Naive thymus-derived CD4-positive, alpha-beta T cell (primary cell): ENCODE measurements at places on chromosomes 12 and 14.

- no peak for DNase-seq
Observed at GRCh38 chr14:26281280-26281998, 316.4 kb downstream of the NOVA1 start.

GRCh38 chr12:116144384-116144783 is 133.1 kb downstream of the MED13L start:
- no peak for DNase-seq

DNA sequence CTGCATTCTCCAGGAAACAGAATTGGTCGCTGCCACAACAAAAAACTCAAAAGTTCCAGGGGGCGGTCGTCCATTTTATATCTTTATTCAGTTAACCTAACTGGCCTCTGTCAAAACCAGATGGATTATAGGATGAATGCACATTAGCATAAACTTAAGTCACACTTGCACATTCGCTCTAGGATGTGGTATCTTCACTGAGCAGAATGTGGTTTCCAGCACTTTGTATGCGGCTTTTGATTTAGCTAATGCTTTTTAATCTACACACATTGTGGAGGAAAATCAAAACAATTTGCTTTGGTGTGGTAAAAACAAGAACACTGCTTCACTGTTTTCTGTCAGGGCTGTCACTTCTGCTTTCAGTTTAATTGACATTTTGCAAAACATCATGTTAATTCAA is 4.5 kb downstream of the TAS2R50 start:
- peak; percentile 80 for DNase-seq

DNA sequence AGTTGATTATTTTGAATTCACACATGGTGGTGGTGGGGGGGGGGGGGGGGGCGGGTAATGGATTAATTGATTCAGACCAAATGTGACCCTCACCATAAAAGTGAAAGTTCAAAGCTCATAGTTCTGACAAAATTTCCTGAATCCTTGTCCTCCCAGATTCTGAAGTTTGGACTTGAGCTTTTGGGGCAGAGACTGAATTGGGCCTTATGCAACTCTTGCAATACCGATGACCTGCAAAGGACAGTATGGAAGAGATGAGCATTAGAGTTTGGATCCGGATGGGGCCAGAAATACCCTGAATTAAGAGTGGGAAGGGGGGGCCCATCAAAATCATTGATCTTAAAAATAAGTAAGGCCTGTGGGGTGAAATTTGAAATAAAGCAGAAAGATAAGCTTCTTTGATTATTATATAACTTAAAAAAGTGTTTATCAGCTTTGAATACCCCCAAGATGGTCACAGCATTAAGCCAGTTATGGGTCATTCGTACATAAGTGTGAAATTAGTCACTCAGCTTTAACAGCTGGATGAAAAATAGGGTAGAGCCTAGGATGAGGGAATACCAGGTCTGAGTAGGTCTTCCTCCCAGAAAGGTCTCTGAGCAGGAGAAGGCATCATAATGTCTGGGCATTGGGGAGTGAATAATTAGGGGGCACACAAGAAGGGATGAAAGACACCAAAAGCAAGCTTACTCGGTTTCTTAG is 2.1 kb upstream of the PYGL start:
- DNase-seq = no peak

DNA sequence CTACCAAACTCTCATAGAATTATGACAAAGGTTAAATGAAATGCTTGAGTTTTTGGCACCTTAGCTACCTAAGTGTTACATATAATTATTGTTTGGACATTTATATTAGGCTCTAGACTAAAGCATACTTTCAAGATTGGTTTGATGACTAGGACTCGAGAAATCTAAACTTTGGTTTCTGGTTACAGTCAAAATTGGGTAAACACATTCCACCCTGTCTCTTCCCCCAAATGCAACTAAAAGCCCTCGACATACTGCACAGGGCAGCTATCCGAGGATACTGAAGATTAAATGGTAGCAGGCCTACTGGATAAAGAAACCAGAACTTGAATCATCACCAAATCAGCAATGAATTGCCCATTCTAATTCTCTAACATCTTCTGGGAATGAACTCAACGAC is 369.1 kb downstream of the PRKD1 start:
- no peak for DNase-seq

GRCh38 chr14:61961369-61961768 is 199.1 kb downstream of the SNAPC1 start:
- DNase-seq = no peak

GRCh38 chr14:82070040-82070439 is 536.4 kb upstream of the SEL1L start:
- no peak for DNase-seq

DNA sequence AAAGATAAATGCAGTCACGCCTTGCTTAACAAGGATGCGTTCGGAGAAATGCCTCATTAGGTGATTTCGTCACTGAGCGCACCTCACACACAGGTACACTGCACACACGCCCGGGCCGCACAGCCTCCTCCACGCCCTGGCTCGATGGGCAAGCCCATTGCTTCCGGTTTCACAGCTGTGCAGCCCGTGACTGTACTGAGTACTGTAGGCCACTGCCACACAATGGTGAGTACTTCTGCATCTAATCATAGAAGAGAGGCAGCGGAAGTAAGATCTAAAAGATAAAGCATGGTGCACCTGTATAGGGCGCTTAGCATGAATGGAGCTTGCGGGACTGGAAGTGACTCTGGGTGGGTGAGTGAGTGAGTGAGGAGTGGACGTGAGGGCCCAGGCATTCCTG is 4.3 kb downstream of the RIMBP2 start:
- no peak for DNase-seq

DNA sequence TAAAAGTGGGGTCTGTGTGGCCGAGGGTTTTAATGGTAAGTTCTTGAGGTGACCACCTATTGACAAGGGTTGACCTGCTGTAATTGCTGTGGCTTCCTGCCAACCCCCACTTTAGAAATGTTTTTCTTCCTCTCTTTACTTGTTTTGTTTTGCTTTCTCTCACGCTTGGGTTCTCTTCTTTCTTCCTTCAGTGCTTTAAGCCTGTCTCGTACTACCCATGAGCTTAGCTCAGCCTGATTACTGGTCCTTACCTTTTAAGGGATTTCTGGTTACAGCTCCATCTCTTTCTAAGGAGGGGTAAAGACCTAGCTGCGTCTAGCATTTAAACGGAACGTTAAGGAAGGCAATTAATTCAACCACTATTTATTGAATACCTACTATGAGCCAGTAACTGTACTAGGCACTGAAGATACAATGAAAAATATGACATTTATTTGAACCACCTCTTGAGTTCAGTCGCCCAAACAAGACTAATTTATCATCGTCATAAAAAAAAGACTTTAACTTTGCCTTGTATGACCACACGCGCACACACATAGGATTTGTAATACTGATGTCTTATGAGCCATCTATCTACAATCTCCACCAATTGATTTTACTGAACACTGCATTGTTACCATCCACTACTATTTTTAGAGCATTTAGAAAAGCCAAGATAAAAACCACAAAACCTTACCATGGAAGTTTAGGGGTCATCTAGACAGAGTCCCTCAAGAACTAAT is 888 bp upstream of the PPP1R12A start:
- DNase-seq = no peak

- DNase-seq = no peak
Observed at GRCh38 chr12:12405882-12406281, 49.0 kb downstream of the BORCS5 start.

DNA sequence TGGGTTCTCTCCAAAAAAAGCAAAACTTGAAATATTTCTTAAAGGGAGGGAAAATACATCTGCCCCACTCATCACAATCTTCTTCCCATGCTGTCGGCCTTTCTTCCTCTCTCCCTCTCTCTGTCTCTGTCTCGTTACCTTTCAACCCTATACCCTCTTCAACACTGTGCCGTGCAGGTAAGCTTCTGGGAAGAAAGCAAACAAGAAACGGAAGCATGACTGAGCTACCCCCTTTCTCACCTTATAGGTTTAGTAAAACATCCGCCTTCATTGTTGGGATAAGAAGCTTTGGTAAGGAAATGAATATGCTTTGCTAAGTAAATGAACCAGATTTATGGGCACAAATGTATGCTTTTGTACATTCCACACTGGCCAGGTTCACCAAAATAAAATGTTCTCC is 63.0 kb downstream of the TMEM30B start:
- no peak for DNase-seq

GRCh38 chr12:107435072-107435471 is 250.5 kb upstream of the PWP1 start:
- DNase-seq = no peak

DNA sequence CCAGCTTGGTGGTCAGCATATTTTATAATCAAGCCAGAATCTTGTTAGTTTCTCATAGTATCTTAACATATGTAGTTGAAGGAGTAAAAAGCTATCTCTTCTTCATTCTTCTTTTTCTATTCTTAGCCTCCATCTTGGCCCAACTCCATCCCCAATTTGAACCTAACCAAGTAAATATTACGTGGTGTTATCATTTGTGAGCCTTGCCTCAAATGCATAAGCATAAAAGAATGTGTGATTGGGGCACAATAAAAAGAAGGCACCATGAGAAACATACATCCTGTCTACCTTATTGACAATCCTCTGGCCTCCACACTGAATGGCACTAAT is 181.4 kb upstream of the BMP4 start:
- no peak for DNase-seq

DNA sequence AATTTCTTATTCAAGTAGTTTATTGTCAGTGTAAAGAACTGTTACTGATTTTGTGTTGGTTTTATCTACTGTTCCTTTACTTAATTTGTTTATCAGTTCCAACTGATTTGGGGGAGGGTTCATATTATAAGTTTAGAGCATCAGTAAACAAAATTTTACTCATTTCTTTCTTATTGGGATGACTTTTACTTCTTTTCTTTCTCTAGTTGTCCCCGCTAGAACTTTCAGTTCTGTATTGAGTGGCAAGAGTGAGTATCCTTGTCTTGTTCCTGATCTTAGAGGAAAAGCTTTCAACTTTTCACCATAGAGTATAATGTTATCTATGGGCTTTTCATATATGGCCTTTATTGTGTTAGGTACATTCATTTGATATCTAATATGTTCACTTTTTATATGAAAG is 584.1 kb downstream of the LRFN5 start:
- DNase-seq = no peak

DNA sequence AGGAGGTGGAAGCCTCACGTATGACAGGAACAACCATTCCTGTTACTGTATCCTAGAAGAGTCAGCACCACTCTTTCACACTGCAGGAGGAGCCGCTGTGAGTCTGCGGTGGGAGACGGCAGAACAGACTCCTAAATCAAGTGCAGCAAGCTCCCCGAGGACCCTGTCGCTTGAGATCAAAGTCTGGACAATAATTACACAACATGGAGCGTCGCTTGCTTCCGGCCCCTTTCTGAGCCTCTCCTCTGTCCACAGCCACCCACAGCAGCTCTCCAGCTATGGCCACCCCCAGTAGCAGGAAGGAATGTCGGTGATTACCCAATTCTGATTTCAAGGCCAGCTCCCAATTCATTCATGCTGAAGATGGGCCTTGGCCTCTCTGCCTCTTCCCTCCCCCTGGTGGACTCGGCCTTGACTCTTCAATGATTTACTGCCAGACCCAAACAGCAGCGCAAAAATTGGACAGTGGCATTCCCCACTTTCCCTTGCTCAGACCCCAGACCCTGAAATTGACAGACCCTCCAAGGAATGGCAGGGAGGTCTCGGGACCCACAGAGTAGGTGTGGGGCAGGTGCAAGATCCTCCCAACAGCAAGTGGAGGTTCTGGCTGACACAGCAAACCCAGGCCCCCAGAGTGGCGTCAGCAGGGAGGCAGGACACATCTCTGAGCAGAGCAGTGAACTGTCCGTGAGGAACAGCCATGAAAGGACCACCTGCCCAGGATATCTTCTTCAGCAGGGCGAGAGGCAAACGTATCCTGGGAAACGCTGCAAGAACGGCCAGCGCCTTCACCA is 272.7 kb upstream of the DIO3 start:
- DNase-seq = no peak

DNA sequence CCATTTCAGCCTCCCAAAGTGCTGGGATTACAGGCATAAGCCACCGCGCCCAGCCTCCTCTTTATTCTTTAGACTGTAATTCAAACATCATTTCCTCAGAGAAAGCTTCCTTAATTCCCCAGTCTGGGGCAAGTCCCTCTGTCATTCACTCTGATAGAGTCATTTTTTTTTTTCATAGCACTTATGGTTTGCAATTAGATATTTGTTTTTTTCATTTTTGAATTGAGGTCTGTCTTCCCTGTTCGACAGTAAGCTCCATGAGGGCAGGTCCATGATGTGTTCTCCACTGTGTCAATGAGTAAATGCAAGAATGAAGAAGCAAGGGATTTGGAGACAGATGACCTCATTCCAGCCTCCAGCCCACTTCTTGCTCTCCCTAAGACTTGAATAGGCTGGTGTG is 12.1 kb downstream of the ASIC1 start:
- no peak for DNase-seq

- no peak for DNase-seq
Observed at GRCh38 chr12:64912516-64913255, 88.2 kb downstream of the TBC1D30 start.

GRCh38 chr12:107179871-107180270 is 86.5 kb upstream of the CRY1 start:
- no peak for DNase-seq

DNA sequence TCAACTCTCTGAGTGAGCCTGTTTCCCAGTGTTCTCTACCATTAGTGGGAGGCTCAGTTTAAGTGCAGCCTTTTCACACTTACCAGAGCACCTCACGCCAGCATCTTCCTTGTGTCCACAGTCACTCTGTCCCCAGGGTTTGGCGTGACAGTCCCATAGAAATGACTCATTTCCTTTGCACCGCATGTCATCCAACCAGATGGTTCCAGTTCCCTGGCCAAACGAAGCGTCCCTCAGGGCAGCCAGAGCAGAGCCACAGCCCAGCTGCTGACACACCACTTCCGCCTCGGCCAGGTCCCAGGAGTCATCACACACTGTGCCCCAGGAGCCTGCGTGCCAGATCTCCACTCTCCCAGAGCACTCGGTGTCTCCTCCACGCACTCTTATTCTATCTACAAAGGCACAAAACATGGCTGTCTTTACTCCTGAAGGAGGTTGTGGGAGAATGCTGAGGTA is 65.4 kb downstream of the ACSM4 start:
- DNase-seq = no peak

GRCh38 chr12:105036937-105037649 is 47.2 kb downstream of the ALDH1L2 start:
- DNase-seq = peak; percentile 16
